ENCODE measurements at places on chromosomes 5 and 9. TPM values are rescaled to one million over a fixed set of nuclear protein-coding genes. Genes with fewer than 3 reads are reported as not detected.

ZNF366 gene
- under 0.01 TPM for total RNA-seq

RXRA gene
- 16.0 TPM for total RNA-seq

FOXD4L4 gene
- total RNA-seq = not detected

TAF11L14 gene
- total RNA-seq = not detected

PCDHA6 gene
- total RNA-seq = 0.43 TPM

LPAR1 gene
- 54.4 TPM for total RNA-seq

MRPS27 gene
- total RNA-seq = 88.5 TPM

ZNF883 gene
- 2.2 TPM for total RNA-seq

TBCA gene
- 91.5 TPM for total RNA-seq

NRARP gene
- total RNA-seq = 0.32 TPM

PHF24 gene
- not detected for total RNA-seq

BTNL9 gene
- total RNA-seq = not detected

OGN gene
- not detected for total RNA-seq

CATSPER3 gene
- total RNA-seq = not detected

CDC20B gene
- total RNA-seq = not detected

ARSK gene
- 21.6 TPM for total RNA-seq

ITK gene
- 1.3 TPM for total RNA-seq

SCGB3A2 gene
- not detected for total RNA-seq

PAM gene
- 266 TPM for total RNA-seq

EQTN gene
- total RNA-seq = not detected

ZNF483 gene
- 5.6 TPM for total RNA-seq

TLR4 gene
- 18.1 TPM for total RNA-seq

SLC34A3 gene
- total RNA-seq = under 0.01 TPM

KCNMB1 gene
- total RNA-seq = under 0.01 TPM

PCDHA1 gene
- total RNA-seq = under 0.01 TPM

SLC25A2 gene
- total RNA-seq = 0.64 TPM

C9 gene
- total RNA-seq = not detected

Data from fibroblast of villous mesenchyme (primary cell).